Renal cortex interstitium (tissue), 15 donors: ENCODE measurements at places on chromosomes 6 and 20.

DNA sequence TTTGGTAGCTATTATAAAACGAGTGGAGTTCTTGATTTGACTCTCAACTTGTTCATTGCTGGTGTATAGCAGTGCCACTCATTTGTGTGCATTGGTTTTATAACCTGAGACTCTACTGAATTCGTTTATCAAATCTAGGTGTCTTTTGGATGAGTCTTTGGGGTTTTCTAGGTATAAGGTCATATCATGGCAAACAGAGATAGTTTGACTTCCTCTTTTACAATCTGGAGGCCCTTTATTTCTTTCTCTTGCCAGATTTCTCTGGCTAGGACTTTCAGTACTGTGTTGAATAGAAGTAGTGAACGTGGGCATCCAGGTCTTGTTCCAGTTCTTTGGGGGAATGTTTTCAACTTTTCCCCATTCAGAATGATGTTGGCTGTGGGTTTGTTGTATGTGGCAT, 38.8 kb downstream of the SUMO4 start:
- no peak for DNase-seq

GRCh38 chr20:3092611-3093379, 8.3 kb upstream of the AVP start:
- DNase-seq: no peak

- DNase-seq: no peak
These were observed 24.8 kb upstream of the MBOAT1 start for GRCh38 chr6:20236909-20237600.

- DNase-seq: no peak
These were observed 12.8 kb downstream of the SUN5 start for GRCh38 chr20:32991383-32991782.

DNA sequence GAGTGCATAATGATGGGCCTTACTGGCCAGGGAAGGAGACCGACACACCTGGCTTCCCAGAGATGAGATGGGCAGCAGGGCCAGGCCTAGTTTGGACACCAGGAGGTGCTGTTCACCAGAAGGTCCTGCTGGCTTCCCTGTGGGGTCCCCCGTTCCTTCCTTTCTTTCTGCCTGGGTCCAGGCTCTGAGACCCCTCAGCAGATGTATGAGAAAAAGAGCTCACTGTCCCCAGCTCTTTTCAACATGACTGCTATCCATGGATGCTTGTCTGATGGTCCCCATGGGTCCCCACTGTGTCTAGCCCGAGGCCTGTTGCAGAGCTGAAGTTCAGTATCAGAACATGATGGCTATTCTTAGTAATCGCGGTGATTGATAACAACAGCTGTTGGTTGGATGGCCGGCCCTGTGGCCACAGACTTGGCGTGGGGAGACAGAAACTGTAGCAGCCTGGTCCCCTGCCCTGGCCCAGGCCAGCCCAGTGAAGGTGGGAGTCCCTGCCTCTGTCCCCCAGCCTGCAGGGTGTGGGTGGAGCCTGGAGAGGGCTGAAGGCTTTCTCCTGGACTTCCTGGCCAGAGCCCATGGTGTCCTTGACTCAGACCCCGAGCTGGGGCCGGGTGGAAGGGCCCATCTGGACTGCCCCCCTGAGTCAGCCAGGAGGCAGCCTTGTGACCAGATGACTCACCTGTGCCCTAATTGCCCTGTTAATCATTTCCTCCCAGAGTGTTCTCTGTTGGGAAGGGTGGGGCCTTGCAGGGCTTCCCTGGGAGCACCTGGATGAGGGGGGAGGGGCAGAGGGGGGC, 9.9 kb upstream of the BAK1 start:
- no peak for DNase-seq

GRCh38 chr6:157669747-157670216, 153.3 kb upstream of the SNX9 start:
- no peak for DNase-seq

GRCh38 chr20:13501500-13501899, 137.2 kb downstream of the TASP1 start:
- DNase-seq: no peak

DNA sequence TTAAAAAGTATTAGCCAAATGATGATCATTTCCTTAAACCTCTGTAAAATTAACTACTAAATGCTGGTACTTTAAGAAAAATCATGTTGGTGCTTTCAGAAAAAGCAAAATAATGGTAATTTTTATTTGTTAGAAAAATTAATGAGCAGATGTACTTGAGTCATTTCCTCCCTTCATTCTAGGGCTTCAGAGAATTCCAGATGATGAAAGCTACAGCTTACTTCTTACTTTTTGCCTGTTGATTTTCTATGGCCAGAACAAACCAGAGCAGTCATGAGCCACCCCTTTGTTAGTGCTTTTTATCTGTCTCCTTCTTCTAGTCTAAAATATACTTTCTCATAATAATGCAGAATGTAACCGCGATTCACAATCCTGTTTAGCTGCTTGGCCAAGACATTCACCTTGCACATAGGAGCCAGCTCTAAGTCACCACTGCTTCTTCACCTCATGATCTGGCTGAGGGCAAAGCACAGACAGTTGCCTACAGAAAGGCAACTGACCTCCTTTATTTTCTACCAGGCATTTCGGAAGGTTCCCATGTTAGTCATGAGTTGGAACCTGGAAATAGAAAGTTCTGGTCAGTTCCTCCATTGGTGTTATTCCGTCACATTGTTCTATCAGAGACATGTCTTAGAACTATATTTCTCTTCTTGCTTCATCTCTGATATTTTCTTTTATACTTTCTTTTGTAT, 43.5 kb upstream of the TINAG start:
- no peak for DNase-seq
